IMR-90 (cell line): ENCODE measurements at places on chromosomes 2 and 18. TPM values are rescaled to one million over a fixed set of nuclear protein-coding genes. Genes with fewer than 3 reads are reported as not detected.

Gene XDH
- 0.46 and 0.80 TPM in 2 replicates for polyA plus RNA-seq

Gene FBLN7
- 1.0 and 1.2 TPM in 2 replicates for polyA plus RNA-seq

Gene SCTR
- not detected in 2 replicates for polyA plus RNA-seq

Gene TMEM200C
- 2.5 and 3.5 TPM in 2 replicates for polyA plus RNA-seq

GRCh38 chr2:106701203-106702022, 184.6 kb downstream of the ST6GAL2 start:
- no peak overlapping the region for H3K27ac ChIP-seq
- no peak overlapping the region for H3K4me3 ChIP-seq
- no peaks in the 10 kb centered on the region for H3K27me3 ChIP-seq
- no peak for DNase-seq

DNA sequence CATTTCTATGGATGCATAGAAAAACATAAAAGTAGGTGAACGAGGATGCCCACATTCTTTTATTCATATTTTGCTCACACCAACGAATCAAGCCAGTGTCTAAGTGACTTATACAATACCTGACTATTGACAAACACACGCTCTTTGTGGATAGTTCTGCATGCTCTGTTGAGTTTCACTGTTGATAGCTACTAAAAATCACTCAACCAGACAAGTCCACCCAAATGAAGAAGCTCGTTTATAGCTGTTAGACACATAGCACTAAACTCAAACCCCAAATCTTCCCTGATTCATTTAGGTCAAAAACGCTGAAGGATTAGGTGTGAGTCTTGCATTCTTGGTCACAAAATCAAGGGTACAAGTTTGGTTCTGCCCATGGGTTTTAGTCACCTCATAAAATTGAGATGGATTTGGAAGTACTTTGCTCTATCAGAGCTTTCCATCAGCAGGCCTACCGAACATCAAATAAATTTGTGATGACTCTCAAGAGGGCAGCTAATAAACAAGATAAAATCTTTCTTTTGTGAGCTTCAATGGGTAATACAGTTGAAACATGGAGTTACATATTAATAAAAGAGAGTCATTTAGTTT, 92.7 kb upstream of the ETAA1 start:
- H3K27ac ChIP-seq: no peak overlapping the region
- no peaks in the 10 kb centered on the region for H3K27me3 ChIP-seq
- no peak overlapping the region for H3K4me3 ChIP-seq
- no peak for DNase-seq
- H3K4me1 ChIP-seq: peaks cover 1% of the 10 kb centered on the region; the same call in 1 of the 2 replicates
- H3K36me3 ChIP-seq: no peaks in the 10 kb centered on the region

DNA sequence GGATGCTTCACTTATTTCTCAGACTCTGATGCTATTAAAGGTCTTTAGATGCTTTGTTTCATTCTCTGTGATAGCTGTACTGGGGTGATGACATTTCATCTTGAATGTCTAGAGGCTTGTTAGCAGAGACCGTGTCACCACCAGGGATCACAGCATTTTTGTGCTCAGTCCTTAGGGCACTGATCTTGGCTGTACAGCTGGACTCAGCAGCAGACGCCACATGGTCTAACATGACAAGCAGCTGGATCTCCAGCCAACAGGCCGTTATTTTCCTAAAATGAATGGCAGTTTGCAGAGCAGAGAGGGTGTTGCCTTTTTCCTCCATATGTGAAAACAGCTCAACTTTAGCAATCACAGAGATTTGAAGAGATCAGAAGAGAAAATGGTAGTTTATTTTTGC, 491.8 kb downstream of the CDH2 start:
- H3K4me3 ChIP-seq: no peak overlapping the region
- H3K4me1 ChIP-seq: no peaks in the 10 kb centered on the region
- H3K27ac ChIP-seq: no peak overlapping the region

GRCh38 chr2:161178756-161179155, 18.5 kb downstream of the TANK start:
- no peaks in the 10 kb centered on the region for H3K27me3 ChIP-seq
- H3K4me3 ChIP-seq: no peak overlapping the region
- H3K4me1 ChIP-seq: no peaks in the 10 kb centered on the region

- no peak for DNase-seq
- H3K4me1 ChIP-seq: no peaks in the 10 kb centered on the region
- no peak overlapping the region for H3K27ac ChIP-seq
- no peaks in the 10 kb centered on the region for H3K27me3 ChIP-seq
- no peak overlapping the region for H3K4me3 ChIP-seq
- no peaks in the 10 kb centered on the region for H3K36me3 ChIP-seq
These were observed 34.4 kb downstream of the MAP2 start for GRCh38 chr2:209458008-209458979.

DNA sequence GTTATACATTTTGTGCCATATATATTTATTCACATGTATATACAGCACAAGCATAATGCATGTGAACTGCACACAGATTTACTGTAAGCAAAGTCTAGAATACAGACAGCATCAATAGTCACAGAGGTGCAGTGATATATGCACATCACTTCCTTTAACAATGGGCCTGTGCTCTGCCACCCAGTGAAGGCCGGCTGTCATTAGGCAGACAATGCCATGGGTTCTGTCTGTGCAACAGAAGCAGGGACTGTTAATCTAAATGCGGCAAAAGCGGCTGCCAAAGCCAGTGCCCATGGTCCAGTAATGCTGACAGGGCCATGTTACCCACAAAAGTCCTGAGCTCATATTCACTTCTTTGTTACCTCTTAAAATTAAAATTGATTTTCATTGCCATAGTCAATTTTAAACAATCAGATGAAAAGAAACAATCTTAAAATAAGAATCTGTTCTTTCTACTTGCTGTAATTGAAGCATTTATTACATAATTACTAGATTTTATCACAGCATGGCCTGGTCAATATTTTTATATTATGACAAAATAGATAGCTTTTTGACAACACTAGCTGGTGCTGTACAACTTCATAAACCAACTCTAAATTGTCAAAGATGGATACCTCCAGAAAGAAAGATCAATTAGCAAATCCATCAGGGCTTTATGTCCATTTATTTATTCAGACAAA, 232.0 kb downstream of the STK39 start:
- no peak overlapping the region for H3K27ac ChIP-seq
- no peaks in the 10 kb centered on the region for H3K27me3 ChIP-seq
- no peak overlapping the region for H3K4me3 ChIP-seq
- H3K4me1 ChIP-seq: 0 out of 2 replicates have a peak, but pooled peaks cover 4% of the 10 kb centered on the region
- no peak for DNase-seq

- no peaks in the 10 kb centered on the region for H3K4me1 ChIP-seq
- peak; percentile 61 for DNase-seq
- no peaks in the 10 kb centered on the region for H3K36me3 ChIP-seq
- H3K4me3 ChIP-seq: no peak overlapping the region
These were observed 129.7 kb upstream of the OSR1 start for GRCh38 chr2:19488009-19488691.

DNA sequence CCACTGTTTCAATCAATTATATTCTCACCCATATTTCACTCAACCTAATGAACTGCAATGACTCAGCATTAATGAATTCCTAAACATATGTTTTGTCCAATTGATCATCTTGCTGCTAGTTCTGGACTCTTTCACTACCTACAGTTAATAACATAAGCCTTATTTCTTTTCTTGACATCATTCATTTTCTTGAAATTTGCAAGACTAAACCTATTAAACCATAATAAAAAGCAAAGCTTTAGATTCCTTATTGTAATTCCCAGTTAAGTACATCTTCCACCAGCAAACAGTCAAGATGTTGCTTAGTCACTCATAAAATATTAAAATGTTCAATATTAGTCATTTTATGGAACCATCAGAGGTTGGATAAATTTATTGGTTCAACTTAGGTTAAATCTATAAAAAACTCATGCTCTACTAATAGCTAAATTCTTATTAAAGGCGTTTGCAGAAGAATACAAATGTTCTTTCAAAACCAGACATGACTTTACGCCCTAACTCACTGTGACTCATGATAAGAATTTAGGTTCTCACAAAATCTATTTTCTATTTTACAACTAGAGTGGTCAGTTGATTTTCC, 599.4 kb downstream of the RNF144A start:
- H3K4me1 ChIP-seq: no peaks in the 10 kb centered on the region
- DNase-seq: no peak

DNA sequence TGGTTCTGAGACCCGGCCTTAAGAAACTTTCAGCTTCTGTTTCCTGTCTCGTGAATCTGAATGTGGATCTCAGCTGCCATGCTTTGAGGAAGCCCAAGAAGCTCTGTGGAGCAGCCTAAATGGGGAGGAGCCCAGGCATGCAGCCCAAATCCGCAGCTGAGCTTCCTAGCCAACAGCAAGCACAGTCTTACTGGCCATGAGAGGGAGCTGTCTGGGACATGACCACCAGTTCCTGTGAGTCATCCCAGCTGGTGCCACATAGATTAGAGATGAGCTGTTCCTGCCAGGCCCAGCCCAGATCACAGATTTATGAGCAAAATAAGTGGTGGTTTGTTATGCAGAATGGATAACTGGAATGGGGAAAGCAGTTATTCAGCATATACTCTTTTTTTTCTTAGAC, 224.4 kb upstream of the APCDD1 start:
- no peaks in the 10 kb centered on the region for H3K36me3 ChIP-seq
- peaks cover 4% of the 10 kb centered on the region for H3K4me1 ChIP-seq
- no peak overlapping the region for H3K27ac ChIP-seq
- H3K4me3 ChIP-seq: no peak overlapping the region
- peak; percentile 83 for DNase-seq

DNA sequence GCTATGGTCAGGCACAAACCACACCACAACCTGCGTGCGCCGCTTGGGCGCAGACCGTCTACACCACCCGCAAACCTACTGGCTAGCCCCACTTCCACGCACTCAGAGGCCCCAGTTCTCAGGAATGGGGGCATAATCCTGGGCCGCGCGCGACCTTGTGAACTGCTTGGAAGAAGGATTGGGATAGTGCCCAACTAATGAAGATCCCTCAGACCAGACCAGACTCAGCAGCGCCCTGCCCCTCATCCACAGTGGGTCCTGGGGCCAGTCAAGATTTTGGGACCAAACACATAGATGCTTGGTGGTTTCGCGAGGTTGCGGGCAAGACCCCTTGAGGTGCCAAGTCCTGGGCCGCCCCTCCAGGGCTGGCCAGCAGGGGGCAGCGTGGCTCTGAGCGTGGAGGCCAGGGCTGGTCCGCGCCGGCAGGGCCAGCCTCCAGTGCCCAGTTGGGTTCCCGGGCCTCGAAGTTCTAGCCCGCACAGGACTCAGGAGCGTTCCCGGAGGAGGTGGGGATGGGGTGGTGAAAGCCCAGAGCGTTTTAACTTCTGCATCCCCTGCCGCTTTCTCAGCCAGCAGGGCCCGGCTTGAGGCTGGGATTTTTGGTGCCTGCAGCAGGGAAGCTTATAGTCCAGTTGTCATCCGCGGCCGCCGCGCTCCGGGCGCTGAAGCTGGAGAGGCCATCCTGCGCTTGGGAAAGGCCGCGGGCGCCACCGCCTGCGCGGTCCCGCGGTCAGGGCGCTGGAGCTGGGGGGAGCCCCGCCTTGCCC, 8.3 kb downstream of the OSR1 start:
- peaks cover 8% of the 10 kb centered on the region for H3K4me1 ChIP-seq
- no peaks in the 10 kb centered on the region for H3K27me3 ChIP-seq
- H3K36me3 ChIP-seq: peaks cover 46% of the 10 kb centered on the region
- no peak overlapping the region for H3K4me3 ChIP-seq
- H3K27ac ChIP-seq: no peak overlapping the region

DNA sequence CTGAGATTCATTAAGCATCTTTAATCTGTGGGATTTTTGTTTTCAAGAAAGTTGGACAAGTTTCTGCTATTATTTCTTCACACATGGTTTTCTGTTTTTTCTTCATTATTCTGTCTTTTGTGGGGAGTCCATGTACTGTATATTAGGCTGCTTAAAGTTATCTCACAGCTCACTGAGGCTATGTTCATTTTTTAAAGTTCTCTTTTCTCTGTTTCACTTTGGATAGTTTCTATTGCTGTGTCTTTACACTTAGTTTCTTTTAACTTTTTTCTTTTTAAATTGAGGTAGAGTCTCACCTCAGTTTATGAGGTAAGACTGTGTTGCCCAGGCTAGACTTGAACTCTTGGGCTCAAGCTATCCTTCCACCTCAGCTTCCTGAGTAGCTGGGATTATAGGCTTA, 8.6 kb downstream of the OSBPL6 start:
- H3K27ac ChIP-seq: no peak overlapping the region
- no peaks in the 10 kb centered on the region for H3K36me3 ChIP-seq
- no peak for DNase-seq
- H3K27me3 ChIP-seq: no peaks in the 10 kb centered on the region

DNA sequence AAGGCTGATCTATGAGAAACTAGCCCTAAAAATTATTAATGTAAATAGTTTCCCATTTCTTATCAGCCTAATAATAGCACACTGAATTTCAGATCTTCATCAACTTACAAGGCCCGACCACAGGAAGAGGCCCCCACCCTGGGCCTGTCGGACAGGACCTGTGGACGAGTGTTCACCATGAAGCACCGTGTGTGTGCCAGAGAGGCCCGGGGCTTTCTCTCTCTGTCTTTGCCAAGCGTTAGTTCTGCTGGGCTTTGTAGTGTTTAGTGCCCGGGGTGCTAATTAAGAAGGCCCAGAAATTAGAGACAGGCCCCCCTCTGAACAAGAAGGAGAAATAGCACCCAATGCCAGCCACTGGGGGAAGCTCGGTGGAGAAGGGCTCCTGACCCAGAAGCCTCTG, 265.7 kb downstream of the TWIST2 start:
- no peaks in the 10 kb centered on the region for H3K27me3 ChIP-seq
- H3K27ac ChIP-seq: no peak overlapping the region
- H3K4me3 ChIP-seq: no peak overlapping the region
- H3K4me1 ChIP-seq: peaks cover 7% of the 10 kb centered on the region; the same call in 1 of the 2 replicates

DNA sequence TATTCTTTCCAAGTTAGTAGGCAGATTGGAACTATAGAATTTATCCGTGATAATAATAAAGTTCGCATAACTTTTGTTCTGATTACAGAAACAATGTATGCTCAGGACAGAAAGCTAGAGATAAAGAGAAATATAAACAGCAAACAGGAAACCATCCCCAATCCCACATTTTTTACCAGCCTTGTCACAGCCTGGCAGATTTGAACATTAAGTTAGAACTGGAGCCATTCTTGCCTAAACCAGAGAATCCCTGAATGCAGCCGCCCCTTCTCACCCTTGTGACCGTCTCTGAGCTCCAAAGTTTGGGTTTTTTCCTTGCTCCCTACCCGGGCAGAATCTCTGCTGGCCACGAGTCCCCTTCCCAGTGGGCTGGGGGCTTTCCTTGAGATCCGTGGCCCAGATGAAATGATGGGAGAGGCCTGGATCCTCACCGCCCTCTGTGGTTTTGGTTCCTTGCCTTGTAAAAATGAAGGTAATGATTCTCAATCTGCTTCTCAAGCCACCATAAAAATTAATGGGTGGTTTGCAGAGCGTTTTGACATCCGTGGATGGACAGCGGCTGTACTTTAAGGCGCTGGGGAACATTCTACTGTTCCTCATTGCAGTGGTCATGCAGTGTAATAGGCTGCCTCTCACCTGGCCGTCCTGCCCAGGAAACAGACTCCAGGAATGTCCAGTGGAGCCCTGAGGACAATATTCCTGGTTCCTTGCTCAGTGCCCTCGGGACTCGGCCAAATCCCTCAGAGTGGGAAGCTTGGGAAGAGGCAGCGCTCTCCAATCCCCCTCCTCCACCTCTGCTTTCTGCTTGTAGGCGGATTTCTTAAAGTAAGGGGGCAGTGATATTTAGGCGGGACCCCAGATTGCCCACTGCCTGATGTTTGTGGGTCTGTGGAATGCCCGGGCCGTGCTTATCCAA, 1.6 kb downstream of the SH3BP4 start:
- peak overlapping the region; percentile 96 for H3K27ac ChIP-seq
- H3K4me1 ChIP-seq: peaks cover 41% of the 10 kb centered on the region
- no peaks in the 10 kb centered on the region for H3K27me3 ChIP-seq
- peak overlapping the region; percentile 56 for H3K4me3 ChIP-seq
- H3K36me3 ChIP-seq: peaks cover 15% of the 10 kb centered on the region

- H3K4me1 ChIP-seq: no peaks in the 10 kb centered on the region
- no peak for DNase-seq
- H3K27ac ChIP-seq: no peak overlapping the region
- no peaks in the 10 kb centered on the region for H3K27me3 ChIP-seq
- no peaks in the 10 kb centered on the region for H3K36me3 ChIP-seq
These were observed 135.4 kb upstream of the HDAC4 start for GRCh38 chr2:239536186-239536585.
